IMR-90 (cell line): ENCODE measurements at places on chromosomes 3 and 15. TPM values are rescaled to one million over a fixed set of nuclear protein-coding genes. Genes with fewer than 3 reads are reported as not detected.

CAMKV gene
- total RNA-seq: not detected in 2 replicates

LARP6 gene
- total RNA-seq: 36.4 and 78.3 TPM in 2 replicates

CEP152 gene
- total RNA-seq: 7.3 and 10.3 TPM in 2 replicates

IL17RD gene
- 0.72 and 0.83 TPM in 2 replicates for total RNA-seq

PEX5L gene
- under 0.01 TPM in 1 of 2 replicates, not detected in the other for total RNA-seq

ECE2 gene
- total RNA-seq: not detected in 2 replicates
